ENCODE measurements at places on chromosomes 6 and 20.

DNA sequence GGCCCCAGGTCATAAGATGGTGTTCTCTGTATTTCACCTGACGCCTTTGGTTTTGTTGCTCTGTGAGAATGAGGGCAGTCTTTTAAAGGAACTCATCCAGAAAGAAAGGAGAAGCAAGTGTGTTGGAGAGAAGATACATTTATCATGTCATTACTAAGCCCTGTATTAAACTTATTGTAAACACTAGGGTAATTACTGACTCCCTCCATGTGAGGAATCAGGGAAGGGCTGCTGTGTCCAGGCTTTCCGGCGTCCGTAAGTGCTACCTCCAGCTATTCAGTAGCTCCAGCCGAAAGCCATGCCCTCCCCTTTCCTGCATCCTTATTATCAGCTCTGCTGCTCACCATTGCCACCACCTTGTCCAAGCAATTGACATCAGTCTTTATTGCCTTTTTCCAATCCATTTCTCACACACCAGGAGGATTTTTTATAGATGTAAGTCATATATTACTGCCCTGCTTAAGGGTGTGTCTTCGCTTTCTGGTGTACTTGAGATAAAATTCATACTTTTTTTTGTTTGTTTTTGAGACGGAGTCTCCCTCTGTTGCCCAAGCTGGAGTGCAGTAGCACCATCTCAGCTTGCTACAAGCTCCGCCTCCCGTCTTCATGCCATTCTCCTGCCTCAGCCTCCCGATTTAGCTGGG is 94.7 kb downstream of the RPP40 start:
- DNase-seq = no peak

DNA sequence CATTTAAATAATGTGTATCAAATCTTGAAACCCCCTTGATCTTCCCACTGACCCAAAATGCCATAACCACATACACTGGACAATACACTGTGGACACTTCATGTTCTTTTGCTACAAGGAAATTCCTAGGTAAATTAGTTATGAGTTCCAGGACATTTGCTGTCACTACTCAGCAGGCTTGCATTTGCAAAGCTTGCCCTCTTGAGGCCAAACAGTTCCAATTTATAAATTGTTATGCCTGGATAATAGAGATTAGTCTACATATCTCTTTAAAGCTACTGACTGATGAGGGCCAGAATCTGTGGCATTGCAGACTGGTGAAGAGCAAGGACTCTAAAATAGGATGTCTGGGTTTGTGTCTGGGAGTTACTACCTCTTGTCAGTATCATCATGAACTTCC is 17.4 kb upstream of the RAB32 start:
- no peak for DNase-seq

- peak; percentile 49 for DNase-seq
These were observed 4.5 kb upstream of the TREM2 start for GRCh38 chr6:41167173-41167963.

GRCh38 chr6:33634946-33635345 is 13.8 kb downstream of the ITPR3 start:
- DNase-seq = no peak

- DNase-seq = no peak
These were observed 796.7 kb downstream of the DHX35 start for GRCh38 chr20:39758876-39759275.

- no peak for DNase-seq
These were observed 362.4 kb downstream of the UTRN start for GRCh38 chr6:144647406-144647964.

DNA sequence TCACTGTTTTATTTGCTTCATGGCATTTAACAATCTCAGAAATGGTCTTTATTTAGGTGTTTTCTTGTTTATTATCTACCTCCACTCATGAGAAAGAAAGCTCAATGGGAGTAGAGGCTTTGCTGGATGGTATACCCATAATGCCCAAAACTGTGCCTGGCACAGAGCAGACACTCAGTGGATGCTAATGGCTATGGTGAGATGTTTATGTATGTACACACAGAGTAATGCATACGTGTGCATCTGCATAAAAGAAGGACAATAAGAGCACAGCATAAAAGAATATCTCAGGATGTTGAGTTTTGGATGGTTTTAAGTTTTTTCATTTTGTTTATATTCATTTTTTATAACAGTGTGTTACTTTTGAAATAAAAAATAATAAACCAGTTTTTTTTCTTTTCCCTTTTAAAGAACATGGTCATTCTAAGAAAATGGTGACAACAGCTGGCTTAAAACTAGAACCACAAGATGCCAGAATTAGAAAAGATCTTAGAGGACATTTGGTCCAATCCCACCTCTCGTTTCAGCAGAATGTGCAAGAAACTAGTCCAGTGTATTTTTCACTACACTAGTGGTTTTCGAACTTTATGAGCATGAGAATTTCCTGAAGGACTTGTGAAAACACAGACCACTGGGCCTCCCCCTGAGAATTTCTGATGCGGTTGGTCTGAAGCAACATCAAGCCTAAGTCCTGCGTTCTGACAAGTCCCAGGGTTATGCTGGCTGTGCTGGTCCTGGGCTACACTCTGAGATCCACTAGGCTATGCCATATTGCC is 131.9 kb downstream of the FYN start:
- no peak for DNase-seq

DNA sequence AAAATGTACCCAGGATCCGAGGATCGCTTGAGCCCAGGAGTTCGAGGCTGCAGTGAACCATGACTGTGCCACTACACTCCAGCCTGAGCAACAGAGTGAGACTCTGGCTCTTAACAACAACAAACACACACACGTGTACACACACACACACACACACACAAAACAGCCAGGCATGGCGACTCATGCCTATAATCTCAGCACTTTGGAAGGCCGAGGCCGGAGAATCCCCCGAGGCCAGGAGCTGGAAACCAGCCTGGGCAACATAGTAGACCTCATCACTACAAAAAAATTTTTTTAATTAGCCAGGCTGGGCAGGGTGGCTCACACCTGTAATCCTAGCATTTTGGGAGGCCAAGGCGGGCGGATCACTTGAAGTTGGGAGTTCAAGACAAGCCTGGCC is 23.3 kb upstream of the ARFGEF2 start:
- DNase-seq = no peak

GRCh38 chr6:109514946-109515345 is 31.9 kb upstream of the ZBTB24 start:
- no peak for DNase-seq

DNA sequence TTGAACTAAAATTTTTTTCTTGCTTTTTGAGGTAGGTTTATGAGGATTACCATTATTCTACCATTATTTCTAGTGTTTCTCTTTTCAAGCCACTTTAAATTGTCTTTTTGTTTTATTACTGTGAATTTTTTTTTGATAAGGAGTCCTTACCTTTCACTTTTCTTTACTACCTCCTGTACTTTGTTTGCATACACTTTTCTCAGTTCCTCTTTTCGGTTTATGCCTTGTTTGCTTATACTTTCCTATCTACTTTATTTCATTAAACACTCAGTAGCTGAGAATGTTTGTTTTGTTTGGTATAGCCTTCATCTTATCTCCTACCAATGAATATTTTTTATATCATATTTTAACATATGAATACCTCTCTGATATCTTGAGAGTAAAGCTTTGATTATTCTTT is 147.9 kb downstream of the TFAP2B start:
- DNase-seq = no peak

DNA sequence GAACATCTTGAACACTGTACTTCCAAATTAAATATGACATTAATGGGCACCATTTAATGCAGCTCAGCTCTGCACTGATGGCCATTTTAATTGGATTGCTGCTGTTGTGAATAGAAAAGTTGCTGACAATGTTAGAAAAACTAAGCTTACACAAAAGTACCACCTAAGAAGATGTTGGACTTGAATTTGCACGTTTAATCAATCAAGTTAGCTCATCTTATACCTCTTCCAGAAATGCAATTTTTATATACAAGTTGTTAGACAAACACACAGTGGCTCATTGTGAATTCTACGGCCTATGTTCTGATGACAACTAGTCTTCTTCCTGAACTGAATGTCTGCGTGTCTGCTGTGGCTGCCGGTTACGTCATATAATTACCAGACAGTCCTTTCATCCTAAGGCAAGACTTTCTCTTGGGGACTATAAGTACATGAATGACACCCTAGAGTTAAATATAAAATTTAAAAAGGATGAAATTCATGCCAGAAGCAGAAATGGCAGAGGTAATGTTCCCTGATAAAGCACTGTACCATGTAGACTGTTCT is 330.2 kb downstream of the EPM2A start:
- no peak for DNase-seq

DNA sequence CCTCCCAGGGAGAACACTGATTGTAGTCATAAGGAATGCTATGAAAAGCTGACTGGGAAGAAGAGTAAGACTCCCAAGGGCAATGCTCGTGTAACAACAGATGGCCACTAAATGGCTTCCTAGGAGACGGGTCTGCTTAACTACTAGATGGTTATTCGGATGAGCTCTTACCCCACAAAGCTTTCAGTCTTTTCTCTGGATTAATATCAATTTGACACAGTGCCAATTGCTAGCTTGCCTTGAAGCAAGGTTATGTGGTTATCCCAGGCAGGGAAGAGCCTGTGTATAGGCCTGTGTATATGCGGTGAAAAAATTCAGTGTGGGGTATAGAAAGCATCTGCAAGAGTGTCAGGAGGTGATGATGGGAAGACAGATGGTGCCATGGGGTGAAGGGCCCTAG is 86.4 kb upstream of the NOX3 start:
- no peak for DNase-seq

GRCh38 chr6:117512987-117513573 is 30.6 kb downstream of the DCBLD1 start:
- DNase-seq = no peak

- peak; percentile 32 for DNase-seq
These were observed 331.3 kb downstream of the ZFAND3 start for GRCh38 chr6:38150681-38151296.

GRCh38 chr6:39521958-39522357 is 199.5 kb upstream of the KCNK16 start:
- DNase-seq = no peak

DNA sequence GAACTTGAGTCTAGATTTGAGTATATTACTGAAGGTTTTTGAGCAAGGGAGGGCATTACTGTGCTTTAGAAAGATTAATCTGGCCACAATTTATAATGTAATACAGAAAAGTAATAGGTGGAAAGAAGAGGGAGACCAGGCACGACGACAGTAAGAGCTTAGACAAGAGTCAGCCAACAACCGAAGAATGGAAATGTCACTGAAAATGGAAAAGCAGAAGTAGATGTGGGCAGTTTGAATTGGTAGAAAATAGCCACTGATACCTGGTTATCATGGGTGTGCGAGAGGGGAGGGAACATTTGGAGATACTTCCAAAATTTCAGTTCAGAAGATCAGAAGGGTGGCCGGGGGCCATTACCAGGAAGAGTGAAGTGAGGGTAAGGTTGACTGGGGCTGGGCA is 339.1 kb downstream of the UTRN start:
- DNase-seq = no peak

GRCh38 chr6:149489967-149490366 is 5.2 kb upstream of the ZC3H12D start:
- DNase-seq = no peak

- DNase-seq = no peak
These were observed 1.6 kb upstream of the TCF21 start for GRCh38 chr6:133887156-133887879.

- DNase-seq = no peak
These were observed 22.0 kb downstream of the FAM8A1 start for GRCh38 chr6:17622144-17622543.

DNA sequence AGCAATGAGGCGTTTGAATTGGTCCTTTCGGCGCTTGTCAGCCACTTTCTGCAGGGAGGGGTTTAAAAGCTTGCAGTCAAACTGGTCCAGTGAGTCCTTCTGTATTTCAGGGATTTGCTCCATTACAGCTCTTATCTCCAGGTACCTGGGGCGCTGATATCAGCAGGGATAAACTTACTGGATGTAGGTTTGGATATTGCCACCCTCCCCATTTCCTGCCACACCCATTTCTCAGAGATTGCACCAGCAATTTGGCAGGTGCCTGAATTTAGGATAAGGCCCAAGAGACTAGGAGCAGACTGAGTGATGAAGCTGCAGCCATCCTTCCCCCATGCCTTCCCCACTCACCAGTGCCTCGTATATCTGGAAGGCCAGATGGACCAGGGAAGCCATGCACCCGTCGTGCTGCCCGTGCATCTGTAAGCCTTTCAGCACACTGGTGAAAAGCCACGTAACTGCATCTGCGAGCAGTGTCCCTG is 7.6 kb downstream of the POLR1C start:
- DNase-seq = no peak

- DNase-seq = no peak
These were observed 890.0 kb upstream of the CITED2 start for GRCh38 chr6:140264431-140264830.

GRCh38 chr20:19330038-19330437 is 117.6 kb downstream of the SLC24A3 start:
- DNase-seq = no peak

- no peak for DNase-seq
These were observed 445.1 kb upstream of the JAG1 start for GRCh38 chr20:11118802-11119380.

GRCh38 chr20:18783385-18783959 is 30.1 kb upstream of the SCP2D1 start:
- no peak for DNase-seq

- no peak for DNase-seq
These were observed 1.5 kb downstream of the REPS1 start for GRCh38 chr6:138986578-138986977.

DNA sequence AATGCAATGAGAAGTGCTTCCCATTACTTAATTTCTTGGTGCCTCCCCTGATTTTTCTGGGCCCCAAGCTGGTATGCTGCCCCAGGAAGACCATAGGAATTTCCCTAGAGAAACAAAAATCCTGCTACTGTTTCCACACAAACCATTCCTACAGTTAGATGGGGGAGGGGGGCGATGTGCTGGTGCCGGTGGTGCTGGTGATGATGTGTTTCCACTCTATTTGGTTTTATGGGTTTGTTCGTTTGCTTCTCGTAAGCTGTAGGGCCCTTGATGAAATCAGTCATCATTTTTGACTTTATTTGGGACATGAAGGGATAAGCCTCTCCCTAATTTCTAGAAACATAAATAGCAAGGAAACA is 105.1 kb downstream of the MKKS start:
- DNase-seq = no peak

GRCh38 chr6:108116546-108117426 is 42.2 kb upstream of the OSTM1 start:
- DNase-seq = peak; percentile 63

- DNase-seq = no peak
These were observed 26.2 kb upstream of the BMP7 start for GRCh38 chr20:57292611-57293010.

DNA sequence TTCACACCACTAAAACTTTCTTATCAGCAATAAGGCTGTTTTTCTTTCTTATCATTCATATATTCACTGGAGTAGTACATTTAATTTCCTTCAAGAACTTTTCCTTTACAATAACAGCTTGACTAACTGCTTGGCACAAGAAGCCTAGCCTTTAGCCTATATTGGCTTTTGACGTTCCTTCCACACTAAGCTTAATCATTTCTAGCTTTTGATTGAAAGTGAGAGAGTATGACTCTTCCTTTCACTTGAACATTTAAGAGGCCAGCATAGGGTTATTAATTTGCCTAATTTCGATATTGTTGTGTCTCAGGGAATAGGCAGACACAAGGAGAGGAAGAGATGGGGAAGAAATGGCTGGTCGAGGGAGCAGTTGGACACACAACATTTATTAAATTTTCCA is 23.6 kb downstream of the THEMIS start:
- DNase-seq = no peak
